RWPE1 (cell line): ENCODE measurements at places on chromosomes 6 and 20.

GRCh38 chr6:16305246-16305725 is 66.9 kb downstream of the GMPR start:
- DNase-seq, result no peak

DNA sequence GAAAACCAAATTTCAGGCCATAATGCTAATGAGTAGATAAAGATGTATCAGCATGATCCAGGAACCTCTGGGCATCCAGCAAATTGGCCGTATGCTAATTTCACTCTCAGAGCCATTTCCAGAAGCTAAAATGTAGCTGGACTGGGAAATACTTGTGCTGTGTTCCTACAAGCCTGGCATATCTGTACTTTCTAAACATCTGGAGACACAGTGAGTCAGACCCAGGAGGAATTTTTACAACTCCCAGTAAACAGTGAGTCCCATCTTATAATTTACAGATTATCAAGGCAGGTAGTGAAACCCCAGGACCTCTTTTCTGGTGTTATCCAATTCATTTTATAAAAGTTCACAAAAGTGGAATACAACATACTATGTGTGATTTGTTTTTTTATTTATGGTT is 683.0 kb upstream of the ADGRB3 start:
- peak; percentile 36 for DNase-seq

DNA sequence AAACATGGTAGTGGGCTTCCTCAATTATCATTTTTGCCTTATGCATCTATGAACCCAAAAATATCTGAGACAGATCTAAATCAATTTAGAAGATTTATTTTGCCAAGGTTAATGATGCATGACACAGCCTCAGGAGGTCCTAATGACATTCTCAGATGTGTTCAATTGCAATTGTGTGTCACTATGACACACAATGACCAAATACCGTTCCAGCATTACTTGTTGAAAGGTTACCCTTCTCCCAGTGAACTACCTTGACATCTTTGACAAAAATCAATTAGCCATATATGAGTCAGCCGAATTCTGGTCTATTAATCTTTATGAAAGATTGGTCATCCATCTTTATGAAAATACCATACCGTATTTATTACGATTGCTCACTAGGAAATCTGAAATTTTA is 592.5 kb upstream of the GJE1 start:
- DNase-seq, result no peak

DNA sequence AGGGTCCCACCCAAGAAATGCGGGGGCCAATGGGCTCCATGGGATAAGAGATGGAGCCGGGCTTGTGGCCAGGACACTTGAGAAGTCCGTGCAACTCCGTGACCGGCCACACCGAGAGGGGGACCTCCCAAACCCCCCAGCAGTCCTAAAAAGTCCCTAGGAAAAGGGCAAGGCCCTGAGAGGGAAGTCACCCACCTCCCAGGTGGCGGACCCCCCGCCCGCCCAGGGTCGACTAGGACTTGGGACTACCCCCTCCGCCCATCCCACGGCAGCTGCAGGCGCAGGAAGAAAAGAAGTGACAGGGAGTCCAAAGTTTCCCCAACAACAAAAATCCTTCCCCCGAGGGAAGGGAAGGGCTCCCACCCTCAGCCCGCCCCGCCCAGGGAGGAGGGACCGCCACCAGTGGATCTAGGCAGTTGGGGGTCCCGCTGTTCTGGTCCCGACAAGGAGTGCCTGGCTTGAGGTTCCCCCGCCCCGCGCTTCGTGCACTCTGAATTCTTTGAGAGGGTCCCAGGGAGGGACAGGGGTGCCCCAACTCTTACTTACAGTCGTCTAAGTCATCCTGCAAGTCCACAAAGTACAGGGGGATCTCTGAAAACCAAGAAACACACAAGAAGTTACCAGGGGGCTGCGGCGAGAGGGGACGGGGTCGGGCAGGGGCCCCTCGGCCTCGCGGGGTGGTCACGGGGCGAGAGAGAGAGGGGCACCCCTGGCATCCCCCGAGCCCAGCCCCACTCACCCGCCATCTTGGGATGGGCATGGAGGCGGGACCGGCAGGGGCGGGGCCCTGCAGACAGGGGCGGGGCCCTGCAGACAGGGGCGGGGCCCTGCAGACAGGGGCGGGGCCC is 611 bp upstream of the RAB22A start:
- DNase-seq, result peak; percentile 88

DNA sequence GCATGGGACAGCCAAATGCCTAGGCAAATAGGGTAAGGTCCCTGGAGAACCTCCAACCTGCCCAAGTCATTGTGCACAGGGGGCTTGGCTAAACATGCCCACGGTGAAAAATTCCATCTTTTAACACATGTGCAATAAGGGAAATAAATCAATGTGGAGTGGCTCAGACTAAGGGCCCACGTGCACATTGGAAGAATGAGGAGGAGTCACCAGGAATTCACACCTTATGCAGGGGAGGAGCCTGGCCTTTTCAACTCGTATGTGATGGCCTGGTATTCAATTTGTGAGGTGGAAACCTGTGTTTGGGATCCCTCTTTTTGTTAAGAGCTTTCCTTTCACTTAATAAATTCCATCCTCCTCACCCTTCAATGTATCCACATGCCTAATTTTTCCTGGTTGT is 12.6 kb downstream of the C6orf52 start:
- no peak for DNase-seq

DNA sequence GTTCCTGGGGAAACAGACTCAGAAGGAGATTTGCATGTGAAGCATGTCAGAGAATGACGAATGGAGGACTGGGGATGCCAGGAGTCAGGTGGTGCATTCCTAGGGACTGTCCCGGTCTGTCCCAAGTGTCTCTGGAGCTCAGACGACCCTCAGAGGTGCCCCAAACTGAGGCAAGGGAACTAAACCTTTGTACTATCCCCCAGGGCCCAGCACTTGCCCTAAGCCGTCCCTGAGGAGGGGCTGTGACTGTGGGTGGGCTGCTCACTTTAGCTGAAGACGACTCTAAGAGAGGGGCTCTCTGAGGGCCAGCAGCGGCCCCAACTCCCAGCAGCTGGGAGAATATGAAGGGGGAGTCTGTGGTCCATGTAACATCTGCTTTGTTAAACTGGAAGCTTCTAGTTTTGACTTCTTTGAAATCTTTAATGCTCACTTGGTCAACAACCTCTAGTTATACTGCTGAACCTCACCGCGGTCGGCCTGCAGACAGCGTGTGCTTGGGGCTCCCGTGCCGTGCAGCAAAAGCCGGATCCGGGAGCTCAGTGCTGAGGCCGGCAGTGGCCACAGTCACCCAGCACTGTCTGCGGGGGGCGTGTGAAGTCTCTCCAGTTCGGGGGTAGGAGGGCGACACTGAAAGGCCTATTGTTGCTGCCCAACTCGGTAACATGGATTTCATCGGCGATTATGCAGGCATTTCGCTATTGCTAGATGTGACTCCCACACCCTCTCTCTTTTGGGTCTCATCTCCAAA is 34.2 kb downstream of the TUBB2B start:
- DNase-seq, result no peak

- no peak for DNase-seq
Measured at GRCh38 chr6:144885817-144886216, 600.7 kb downstream of the UTRN start.

- peak; percentile 20 for DNase-seq
Measured at GRCh38 chr6:88780714-88781389, 182.6 kb downstream of the RNGTT start.

GRCh38 chr6:166955121-166955864 is 1.1 kb downstream of the RNASET2 start:
- no peak for DNase-seq

GRCh38 chr6:37819802-37820717 is 533 bp downstream of the ZFAND3 start:
- DNase-seq, result peak; percentile 77

DNA sequence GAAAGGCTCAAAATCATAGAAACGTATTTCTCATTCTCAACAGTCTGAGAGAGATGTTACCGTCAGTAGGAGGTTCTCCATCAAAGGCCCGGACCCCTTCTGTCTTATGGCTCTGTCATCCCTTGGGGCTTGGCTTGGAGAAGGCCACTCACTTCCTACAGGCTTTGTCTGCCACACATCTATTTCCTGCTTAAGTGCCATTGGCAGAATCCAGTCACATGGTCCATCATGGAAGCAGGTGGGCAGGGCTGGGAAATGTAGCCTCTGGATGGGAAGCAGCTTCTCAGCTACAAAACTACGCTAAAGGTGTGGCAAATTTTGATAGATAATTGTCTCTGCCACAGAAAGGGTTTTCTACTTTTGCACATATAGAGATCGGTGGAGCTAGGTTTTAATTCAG is 12.6 kb upstream of the ZFP64 start:
- DNase-seq, result peak; percentile 29

DNA sequence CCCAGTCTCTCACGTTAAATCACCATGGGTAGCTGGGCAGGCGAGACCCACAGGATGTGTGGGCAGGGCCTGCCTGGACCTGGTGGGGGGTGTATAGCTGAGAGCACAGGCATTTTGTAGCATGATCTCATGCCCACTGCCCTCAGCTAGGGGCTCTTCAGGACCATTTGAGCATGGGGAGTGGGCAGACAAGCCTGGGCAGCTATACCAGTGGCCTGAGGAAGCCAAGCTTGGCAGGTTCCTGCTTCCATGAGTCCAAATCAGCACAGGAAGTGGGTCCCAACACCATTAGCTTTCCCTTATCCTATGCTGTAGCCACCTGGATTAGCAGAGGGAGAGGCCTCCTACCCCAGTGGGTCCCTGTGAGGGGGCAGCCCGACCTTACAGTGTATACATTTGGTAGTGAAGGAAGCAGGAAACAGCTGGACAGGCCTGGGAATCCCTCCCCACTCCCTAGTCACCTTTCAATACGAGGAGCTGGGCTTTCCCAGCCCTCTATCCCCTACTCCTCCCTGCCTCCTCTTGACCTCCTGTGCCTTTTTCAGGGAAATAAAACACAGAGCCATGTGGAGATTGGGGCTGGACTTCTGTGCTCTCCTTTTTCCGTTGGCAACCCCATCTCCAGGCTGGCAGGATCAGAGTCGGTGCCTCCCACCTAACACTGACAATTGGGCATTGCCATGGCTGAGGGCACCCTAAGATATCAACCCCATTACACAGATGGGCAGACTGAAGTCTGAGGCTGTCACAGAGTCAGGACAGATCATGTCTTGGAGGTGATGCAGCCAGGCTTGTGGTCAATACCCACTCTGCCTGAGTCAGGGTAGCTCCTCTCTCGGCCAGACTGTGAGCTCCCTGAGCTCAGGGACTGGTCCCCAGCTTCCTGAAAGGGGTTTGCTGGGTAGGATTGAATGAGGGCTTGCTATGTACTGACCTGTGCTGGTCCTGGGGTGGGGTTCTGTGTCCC is 59.8 kb downstream of the MRPL14 start:
- no peak for DNase-seq

- no peak for DNase-seq
Measured at GRCh38 chr6:20058121-20058905, 154.0 kb downstream of the MBOAT1 start.

GRCh38 chr6:31689249-31690110 is 8.6 kb upstream of the LY6G5C start:
- DNase-seq, result no peak

- DNase-seq, result peak; percentile 61
Measured at GRCh38 chr6:2353412-2354137, 108.2 kb upstream of the GMDS start.

- DNase-seq, result no peak
Measured at GRCh38 chr6:43971776-43972126, 155.5 kb downstream of the MRPL14 start.

DNA sequence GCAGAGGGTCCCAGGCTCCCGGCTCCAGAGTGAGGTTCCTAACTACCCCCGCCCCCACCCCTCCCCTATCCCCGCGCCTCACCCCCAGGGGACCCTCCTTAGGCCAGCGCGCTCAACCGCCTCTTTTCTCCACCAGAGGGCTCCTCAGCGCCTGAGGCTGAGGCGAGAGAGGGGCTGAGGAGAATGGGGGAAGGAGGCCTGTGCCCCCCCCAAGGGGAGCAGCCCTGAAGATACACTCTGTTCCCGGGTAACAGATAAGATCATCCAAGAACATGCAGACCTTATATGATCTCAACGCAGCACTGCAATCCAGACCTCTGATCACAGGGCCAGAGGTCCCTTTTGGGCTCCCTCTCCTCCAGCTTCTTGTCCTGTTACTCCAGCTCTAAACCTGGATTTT is 43.3 kb upstream of the MRPS10 start:
- no peak for DNase-seq

DNA sequence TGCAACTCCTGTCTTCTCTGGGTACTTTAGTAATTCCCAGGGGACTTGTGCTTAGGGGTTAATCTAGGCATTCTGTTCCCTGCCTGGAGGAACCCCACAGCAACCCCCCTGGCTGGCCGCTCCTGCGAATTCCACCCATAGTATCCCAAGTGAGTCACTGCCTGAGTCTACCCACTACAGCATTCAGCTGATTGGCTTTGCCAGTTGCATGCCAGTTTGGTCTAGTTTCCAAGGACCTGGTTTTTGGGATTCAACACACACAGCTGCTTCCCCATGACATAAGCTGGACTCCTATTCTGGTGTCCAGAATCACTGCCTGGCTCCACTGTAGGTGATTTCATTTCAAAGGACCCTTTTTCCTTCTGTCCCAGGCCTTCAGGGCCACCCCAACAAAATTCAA is 40.3 kb downstream of the PLCG1 start:
- DNase-seq, result peak; percentile 99

DNA sequence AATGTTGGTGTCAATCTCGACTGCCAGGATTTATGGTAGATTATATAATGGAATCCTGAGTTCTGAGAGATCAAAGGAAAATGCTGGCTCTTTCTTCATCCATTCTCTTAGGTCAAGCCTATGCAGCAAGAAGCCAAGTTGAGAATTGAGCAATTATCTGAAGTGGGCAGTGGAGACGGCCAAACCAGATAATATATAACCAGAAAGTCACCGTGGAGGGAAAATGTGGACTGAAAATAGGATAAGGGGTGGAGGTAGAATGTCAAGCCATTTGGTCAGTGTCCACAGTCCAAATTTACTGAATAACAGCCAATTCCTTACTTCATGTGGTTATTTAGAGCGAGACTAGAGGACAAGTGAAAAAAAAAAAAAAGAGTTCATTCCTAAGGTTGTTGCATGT is 107.8 kb upstream of the ESR1 start:
- DNase-seq, result no peak

GRCh38 chr6:91366781-91367180 is 779.9 kb upstream of the MAP3K7 start:
- no peak for DNase-seq

DNA sequence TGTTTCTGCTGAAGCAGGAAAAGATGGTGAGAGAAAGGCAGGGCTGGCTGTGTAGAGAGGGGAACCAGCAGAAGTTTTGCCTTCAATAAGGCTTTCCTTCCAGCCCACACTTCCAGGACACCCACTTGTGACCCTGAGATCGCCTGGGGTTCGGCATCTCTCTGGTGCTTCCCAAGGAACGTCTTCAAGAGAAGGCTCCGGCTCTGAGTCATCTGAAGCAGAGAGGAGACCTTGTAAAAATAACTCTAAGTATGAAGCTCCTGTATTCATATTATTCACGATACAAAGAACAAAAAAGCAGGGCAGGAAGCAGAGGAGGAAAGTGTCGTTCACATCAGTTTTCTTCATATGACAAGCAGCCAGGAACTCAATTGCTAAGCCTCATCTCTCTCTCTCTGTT is 95.4 kb upstream of the MRPS10 start:
- DNase-seq, result no peak
